ENCODE measurements at places on chromosomes 4 and X.

DNA sequence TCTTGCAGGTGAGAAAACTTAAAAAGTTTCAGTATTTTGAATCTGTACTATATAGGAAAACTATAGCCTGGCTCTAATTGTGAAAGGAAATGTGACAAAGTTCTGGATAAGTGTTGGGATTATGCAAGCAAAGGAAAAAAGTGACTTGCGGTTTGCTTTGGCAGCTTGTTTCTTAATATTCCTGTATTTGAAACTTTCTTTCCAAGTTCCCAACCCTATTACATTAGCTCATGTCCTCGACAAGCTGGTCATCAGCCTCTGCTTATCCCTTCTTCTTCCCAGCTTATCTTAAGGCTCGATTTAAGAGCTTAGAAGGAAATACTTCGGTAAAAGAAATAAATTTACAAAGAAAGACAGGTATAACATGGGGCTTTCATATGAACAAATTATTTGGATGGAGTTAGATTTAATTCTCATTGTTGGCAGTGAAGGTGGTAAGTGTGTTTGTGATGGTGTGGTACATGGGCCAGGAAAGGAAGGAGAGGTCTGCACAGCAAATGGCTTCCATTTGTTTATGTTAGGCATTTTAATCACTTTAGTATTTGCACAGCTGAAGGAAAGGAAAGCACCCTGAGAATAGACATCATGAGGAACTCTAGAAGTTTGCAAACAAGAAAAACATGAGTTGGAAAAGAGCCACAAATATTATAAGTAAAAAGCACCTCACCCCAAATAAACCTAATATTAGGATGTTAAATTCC lies 5.1 kb upstream of the MYOZ2 start:
- peak; percentile 55 for DNase-seq

DNA sequence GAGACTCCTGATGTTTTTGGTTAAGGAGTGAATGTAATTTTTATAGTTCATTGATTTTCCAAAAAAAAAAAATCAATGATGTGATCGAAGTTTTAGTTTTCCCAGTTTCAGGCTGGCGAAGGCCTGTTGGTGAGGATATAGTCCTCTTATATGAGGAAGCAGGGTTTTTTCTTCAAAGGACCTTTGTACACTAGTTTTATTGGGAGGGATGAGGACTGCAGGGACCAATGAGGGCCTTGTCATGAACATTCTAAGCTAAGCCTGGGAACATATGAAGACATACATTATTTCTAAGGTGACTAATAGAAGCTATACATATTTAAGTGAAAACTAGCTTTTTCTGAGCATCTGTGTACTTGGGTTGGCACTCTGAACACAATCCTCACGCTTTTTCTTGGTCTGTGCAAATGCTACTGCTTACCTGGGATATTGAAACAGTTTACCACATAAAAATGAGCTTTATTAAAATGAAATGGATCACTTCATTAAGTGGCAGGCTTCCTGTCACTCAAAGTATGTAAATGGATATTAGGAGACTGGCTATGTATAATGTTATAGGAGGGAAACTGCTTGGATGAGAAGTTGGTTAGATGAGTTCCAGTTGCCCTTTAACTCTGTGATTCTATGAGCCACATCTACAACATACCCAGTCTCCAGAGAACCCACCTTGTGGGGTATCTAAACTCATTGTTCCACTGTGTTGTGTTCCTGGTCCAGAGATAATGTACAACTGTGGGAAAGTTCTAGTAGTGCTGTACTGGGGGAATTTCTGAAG lies 43.5 kb downstream of the SLC4A4 start:
- DNase-seq = no peak

- DNase-seq = no peak
These were observed 34.6 kb upstream of the SLC9A7 start for GRCh38 chrX:46793386-46794143.

- no peak for DNase-seq
These were observed 25.9 kb downstream of the CFAP299 start for GRCh38 chr4:80361329-80361900.

DNA sequence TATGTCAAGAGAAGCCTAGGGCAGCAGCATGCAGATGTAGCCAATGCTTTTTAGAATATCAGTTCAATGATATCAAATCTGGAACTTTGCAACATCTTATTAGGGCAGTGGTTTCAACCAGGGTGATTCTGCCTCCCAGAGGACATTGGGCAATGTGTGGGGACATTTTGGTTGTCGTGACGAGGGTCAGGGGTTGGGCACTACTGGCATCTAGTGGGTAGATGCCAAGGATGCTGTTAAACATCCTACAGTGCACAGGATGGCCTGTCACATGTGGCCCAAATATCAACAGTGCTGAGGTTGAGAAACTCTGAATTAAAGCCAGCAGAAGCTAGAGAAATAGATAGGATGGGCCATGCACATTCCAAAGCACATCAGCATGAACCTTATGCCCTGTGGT lies 152.3 kb downstream of the AMELX start:
- no peak for DNase-seq

DNA sequence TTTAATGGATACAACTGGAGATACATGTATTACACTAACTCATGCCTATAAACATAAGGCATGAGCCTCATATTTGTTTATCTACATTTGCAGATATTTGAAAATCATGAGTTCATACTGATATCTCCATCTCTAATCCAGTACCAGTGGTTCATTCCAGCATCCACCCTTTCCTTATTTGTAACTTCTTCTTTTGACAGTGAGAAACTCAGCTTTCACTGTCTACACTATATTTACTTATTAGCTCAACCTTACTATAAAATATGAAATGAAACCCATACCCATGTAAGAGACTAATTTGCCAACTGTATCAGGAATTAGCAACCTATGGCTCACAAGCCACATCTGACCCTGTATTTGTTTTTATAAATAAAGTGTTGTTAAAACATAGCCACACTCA lies 161.9 kb upstream of the GPRIN3 start:
- DNase-seq = no peak

DNA sequence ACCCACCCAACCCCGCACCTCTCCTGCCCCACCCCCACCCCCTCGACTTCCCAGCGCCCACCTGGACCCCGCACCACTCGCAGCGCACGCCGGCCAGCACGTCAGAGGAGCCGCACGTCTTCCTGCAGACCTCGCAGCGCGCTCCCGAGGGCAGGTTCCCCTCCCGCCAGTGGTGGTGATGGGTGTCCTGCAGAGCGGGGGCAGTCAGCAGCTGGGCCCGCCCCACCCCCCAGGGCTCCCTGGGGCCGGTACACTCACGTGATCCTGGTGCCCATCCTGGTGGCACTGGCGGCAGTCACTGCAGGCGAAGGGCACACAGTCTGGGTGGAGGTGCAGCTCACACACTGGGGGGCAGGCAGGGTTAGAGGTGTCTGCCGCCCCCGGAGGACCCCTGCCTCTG lies 5.1 kb downstream of the DGKQ start:
- no peak for DNase-seq

- peak; percentile 23 for DNase-seq
These were observed 69.8 kb downstream of the SHROOM3 start for GRCh38 chr4:76504613-76505465.

DNA sequence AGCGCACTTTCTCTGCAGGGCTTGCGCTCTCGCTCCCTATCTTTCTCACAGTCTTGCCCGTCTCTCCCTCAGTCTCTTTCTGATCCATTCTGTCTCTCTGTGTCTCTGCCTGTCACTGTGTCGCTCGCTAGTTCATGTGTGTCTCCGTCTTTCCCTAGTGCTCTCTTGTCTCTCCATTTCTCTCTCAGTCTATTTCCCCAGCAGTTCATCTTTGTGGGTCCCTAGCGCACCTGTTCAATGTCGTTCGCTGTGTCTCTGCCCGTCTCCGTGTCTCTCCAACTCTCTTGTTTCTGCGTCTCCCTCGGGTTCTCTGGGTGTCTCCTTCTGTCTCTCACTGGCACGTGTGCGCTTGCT lies 1.5 kb downstream of the GPR101 start:
- no peak for DNase-seq

GRCh38 chr4:38993683-38994082 lies 38.5 kb downstream of the TMEM156 start:
- DNase-seq = no peak

GRCh38 chr4:177315767-177316464 lies 6.2 kb downstream of the NEIL3 start:
- peak; percentile 24 for DNase-seq

GRCh38 chrX:103498786-103499185 lies 20.5 kb downstream of the RAB40A start:
- DNase-seq = no peak

DNA sequence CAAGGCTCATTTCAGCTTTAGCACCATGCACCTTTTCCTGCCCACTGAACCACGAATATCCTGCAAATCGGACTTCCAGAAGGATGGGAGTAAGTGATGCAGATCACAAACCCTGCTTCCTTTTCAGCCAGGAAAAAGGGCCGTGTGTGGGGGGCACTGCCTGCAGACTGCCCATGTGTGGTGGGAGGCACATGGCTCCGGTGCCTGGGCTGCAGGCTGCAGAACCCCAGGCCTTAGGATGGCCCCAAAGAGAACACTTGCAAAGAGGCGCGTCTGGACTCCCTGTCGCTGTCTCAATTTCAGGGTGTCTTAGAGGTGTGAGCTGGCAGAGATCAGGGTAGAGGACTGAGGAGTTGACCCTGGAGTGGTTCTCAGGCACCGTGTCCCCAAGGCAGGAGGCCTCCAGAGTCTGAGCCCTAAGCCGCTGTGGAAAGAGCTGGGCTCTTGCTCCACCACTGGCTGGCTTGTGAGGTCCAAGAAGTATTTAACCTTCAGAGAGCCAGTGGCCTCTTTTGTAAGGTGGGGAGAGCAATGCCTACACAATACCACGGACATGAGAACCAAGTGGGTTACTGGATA lies 97.0 kb downstream of the ENPP6 start:
- no peak for DNase-seq

GRCh38 chr4:85556283-85556682 lies 81.3 kb downstream of the ARHGAP24 start:
- no peak for DNase-seq

DNA sequence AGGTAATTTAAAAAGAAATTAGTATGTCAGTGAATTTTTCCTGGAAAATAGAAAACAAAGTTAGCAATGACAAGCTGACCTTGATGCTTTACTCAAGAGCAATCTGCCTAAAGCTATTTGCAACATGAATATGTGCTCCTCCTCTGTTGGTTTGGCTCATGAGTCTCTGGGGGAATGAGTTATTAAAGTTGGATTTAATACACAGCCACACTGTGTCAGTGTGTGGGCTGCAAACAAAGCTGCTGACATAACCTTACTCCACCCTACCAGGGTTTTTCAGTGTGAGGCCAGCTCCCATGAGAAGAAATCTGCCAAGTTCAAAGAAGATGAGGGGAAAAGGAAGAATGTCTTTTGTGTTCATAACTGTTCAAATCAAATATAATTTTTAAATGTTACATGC lies 280.5 kb downstream of the TLL1 start:
- DNase-seq = no peak

GRCh38 chr4:93834249-93835066 lies 5.9 kb downstream of the ATOH1 start:
- DNase-seq = no peak

GRCh38 chrX:5163663-5164062 lies 1065.0 kb downstream of the NLGN4X start:
- no peak for DNase-seq

GRCh38 chr4:6121941-6122340 lies 78.4 kb downstream of the JAKMIP1 start:
- no peak for DNase-seq

DNA sequence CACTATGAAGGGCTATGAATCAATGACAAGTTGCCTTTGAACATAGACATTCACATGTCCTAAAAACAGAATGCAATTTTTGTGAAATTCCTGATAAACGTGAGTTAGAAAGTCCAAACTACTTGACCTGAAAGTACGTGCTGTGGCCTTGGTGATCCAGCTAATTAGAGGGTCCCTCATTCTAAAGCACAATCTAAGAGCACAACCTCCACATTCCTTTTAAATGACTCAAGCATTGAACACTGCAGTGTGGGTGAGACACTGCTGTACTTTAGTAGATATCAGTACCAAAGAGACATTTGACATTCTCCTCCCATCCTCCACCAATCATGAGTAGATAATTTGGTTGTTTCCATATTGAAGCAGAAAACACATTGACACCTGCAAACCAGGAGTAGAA lies 73.5 kb downstream of the FAM47B start:
- DNase-seq = no peak

GRCh38 chr4:76549765-76550164 lies 114.7 kb downstream of the SHROOM3 start:
- DNase-seq = no peak

DNA sequence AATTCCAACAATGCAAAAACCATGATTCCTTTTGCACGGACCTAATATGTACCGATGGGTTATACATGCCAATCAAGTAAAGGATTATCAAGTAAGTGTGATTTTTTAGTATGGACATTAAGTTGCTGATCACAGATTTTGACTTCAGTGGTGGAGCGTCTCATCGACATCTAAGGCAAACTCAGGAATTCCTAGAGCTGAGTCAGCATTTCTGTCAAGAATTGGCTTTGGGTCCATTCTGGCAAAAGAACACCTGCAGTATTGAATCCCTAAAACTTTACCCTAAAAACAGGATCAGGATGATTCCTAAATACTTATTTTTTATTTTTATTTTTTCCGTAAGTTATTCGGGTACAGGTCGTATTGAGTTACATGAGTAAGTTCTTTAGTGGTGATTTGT lies 83.6 kb downstream of the HPGD start:
- no peak for DNase-seq

DNA sequence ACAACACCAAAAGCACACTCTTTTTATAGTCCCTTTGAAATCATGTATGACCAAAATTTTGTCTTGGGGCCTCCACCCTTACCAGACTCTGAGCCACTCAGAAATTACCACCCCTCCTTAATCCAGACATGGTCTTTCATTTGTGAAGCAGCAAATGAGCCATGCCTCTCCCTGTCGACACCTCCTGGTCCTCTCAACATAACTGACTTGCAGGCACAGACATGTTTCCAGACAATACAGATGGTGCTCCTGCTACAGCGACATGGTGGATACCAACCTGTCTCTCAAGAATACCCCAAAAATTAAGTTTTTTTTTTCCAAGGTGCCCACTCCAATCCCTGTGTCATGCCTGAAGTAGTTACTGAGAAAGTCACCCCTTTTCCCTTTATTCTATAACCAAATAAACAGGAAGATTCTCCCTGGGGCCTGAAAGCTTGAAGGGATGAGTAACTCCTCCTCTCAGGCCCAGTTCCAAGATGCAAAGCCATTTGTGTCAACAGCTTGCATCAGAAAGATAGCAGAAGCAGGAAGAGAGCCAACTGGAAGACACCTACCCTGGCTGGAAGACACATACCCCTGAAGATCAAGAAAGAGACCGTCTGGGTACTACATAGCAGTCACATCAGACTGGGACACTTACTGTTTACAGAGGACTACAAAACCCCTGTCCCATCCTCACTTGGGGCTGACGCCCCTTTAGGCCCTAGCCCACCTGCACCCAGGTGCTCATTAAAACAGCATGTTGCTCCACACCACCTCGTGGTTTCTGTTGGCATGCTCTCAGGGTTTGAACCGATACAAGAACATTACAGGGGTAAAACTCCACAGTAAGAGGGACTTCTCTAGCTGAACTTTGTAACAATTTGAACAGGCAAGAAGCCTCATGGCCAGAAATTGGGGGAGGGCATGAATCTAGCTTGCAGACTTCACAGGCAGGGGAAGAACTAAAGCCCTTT lies 5.5 kb upstream of the UGT2B17 start:
- DNase-seq = no peak
